Left renal pelvis (tissue), 4 donors: ENCODE measurements at places on chromosomes 11 and 22. TPM values are rescaled to one million over a fixed set of nuclear protein-coding genes. Genes with fewer than 3 reads are reported as not detected.

Gene PRODH
- polyA plus RNA-seq: 7.4 TPM

Gene RAB39A
- polyA plus RNA-seq: 0.47 TPM

Gene HDHD5
- 30.1 TPM for polyA plus RNA-seq

Gene TIRAP
- 11.6 TPM for polyA plus RNA-seq

Gene GGT5
- polyA plus RNA-seq: 13.6 TPM

Gene DEFB108B
- polyA plus RNA-seq: not detected

Gene APOL2
- polyA plus RNA-seq: 27.4 TPM

Gene CCDC90B
- 80.9 TPM for polyA plus RNA-seq

Gene CCDC89
- 3.0 TPM for polyA plus RNA-seq

Gene MAPK8IP2
- polyA plus RNA-seq: 0.72 TPM

Gene OR4D9
- polyA plus RNA-seq: 0.03 TPM

Gene OPCML
- polyA plus RNA-seq: 14.7 TPM

Gene CYP2D6
- polyA plus RNA-seq: 4.9 TPM

- no peak for DNase-seq
Observed at GRCh38 chr22:46946383-46946962, 184.0 kb downstream of the TBC1D22A start.

DNA sequence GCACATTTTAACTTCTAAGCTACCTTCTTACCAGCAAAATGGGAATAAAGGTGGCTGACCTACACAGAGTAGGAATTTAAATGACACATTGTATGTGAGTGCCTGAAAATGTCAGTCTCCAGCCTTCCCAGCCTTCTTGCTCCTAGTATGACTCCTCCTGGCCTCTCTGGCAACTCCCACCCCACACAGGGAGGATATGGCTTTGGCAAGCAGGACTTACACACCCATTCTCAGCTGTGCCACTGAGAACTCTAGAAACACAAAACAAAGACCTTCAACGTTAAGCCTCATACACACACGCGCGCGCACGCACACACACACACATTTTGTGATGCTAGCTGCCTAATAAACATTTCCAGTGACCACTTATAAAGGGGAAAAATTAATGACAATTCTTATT lies 65.8 kb downstream of the PACSIN2 start:
- DNase-seq: no peak

DNA sequence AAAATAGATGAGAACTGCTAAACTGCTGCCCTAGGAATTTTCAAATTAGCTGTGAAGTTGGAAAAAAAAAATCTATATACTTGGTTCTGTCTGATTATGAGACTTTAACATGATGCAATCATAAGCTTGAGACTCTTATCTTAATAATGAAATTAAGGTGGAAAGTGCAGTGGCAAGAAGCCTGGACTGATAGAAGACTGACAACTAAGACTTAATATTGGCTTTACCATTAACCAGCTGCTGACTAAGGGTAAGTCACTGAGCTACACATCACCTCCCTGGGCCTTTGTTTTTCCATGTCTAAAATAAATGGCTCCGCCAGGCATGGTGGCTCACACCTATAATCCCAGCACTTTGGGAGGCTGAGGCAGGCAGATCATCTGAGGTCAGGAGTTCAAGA lies 56.9 kb downstream of the SLC35F2 start:
- no peak for DNase-seq

DNA sequence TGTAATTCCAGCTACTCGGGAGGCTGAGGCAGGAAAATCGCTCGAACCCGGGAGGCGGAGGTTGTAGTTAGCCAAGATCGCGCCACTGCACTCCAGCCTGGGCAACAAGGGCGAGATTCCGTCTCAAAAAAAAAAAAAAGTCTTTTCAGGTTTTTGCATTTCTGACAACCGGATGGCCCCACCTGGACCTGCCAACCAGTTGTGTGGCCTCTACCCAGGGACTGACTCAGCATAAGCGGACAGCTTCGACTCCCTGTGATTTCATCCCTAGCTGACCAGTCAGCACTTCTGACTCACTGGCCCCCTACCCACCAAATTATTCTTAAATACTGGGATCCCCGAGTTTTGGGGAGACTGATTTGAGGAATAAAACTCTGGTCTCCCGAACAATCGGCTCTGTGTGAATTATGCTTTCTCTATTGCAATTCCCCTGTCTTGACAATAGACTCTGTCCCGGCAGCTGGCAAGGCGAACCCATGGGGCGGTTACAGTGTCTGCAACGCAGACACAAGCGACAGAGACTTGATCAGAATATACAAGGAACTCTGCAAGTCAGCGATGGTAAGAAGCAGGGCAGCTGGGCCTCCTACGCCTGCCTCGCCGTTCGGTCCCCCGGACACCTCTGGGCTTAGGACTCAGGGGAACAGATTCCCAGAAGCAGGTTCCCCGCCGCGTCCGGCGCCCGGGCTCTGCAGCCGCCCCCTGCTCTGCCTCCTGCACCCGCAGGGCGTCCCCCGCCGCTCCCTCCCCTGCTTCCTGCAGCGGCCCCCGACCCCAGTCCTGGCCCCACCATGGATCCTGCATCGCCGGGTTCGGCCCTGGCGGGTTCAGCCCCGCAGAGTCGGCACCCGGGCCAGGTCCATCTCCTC lies 741 bp upstream of the TALDO1 start:
- DNase-seq: no peak

DNA sequence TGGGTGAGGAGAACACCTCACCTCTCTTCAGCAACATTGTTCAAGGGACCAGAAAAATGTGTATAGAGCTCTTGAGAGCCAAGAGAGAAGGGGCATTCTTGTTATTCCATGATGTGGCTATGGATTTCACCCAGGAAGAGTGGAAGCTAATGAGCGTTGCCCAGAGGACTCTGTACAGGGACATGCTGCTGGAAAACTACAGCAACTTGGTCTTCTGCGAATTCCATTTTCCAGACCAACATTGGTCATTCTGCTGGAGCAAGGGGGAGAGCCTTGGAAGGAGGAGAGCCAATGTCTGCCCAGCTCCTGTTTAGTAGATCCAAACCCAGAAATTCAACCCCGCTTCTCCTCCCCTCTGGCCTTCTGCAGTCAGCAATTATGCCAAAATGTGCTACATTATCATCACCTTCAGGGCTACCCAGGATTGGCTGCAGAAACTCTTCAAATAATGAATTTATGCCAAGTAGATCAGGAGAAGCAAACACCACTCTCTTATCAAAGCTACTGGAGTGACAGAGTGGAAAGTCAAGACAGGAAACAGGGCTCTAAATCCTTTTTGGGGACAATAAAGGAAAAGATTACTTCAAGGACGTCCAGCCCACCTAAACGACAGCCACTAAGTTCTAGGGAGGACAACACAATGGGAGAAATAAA lies 707.5 kb upstream of the LUZP2 start:
- no peak for DNase-seq

DNA sequence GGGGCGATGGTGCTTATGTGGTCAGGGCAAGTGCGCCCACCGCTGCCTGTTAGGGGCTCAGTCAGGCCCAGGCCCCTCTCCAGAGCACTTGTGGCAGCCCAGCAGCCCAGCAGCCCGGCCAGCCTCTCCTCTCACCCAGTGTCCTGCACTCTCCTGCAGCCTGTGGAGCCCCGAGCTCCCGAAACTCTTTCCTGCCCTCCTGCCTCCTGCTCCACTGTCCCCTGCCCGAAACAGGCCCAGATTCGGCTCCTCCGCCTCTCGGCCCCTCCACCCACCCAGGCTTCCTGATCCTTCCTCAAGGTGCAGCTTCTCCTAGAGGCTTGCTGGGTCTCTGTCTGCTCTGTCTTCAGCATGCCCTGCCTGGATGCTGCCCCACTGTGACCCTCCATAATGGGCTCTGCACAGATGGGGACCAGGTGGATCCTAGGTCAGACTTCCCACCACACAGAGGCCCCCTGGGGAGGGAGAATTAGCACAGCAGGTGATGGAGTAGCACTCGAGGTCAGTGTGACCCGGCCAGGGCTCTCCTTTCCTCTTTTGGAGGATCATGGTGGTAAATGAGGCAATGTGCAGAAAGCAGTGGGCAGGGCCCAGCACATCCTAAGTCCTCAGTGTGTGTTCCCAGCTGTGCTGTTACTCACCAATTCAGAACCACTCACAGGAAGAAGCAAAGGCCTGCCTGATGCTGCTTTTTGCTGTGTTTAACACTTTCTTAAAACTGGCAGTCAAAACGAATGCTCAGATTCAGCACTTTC lies 18.6 kb upstream of the NAP1L4 start:
- no peak for DNase-seq

- no peak for DNase-seq
Observed at GRCh38 chr11:20310596-20311394, 52.7 kb upstream of the HTATIP2 start.

DNA sequence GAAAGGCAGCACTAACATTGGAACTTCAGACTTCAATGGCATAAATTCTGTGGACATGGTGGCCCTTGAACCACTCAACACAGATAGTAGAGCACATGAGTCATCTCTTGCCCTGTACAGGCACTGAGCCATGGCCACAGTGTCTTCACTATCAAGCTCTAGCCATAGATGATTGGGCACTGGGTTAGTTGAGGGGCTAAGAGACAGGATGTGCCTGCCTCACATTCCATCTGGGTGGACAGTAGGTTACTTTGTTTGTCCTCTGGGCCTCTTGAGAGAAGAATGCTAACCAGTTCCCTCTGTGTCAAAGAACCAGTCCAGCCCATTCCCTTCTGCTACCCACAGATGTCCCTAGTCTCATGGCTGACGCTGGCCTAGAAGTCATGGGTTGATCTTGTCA lies 39.8 kb downstream of the OR6Q1 start:
- DNase-seq: no peak

DNA sequence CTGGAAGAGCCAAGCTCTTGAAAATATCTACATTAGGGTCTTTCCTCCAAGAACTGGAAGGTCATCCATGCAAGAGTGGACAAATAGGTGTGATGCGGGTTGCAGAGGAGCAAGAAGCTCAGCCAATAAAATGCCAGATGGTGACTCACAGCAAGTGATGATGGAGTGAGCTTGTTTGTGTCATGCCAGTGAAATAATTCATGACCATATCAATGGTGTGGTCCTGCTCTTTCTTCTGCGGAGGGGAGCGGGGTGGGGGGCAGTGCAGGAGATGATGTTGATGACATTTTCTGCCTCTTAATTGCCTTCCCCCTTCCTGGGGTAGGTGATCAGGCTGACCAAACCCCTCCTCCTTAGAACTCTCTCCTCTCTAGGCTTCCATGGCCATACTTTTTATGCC lies 118.5 kb upstream of the TIMP3 start:
- DNase-seq: no peak

- DNase-seq: no peak
Observed at GRCh38 chr11:66115638-66116301, 45.7 kb downstream of the PACS1 start.

DNA sequence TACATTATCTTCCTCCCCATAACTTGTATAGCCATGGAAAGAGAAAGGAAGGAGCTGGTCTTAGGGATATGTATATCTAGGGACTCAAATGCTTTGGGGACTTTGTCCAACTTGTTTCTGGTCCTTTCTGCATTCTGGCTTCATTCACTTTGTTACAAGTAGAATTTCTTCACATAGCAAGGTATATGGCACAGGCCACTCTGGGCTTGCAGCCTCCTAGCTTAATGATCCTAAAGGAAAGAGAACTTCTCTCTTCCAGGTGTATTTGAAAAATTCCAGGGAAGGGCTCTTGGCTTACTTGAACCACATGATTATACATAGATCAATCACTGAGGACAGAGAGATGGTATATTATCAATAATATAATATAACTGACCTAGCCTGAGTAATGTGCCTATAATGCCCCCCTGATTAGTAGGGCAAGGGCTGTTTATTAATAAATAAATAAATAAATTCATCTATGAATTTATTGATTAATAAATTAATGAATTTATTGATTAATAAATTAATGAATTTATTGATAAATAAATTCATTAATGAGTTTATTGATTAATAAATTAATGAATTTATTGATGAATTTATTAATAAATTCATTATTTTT lies 48.2 kb upstream of the CEP295 start:
- DNase-seq: no peak

GRCh38 chr11:2688381-2689231 lies 11.2 kb downstream of the KCNQ1OT1 start:
- DNase-seq: no peak

DNA sequence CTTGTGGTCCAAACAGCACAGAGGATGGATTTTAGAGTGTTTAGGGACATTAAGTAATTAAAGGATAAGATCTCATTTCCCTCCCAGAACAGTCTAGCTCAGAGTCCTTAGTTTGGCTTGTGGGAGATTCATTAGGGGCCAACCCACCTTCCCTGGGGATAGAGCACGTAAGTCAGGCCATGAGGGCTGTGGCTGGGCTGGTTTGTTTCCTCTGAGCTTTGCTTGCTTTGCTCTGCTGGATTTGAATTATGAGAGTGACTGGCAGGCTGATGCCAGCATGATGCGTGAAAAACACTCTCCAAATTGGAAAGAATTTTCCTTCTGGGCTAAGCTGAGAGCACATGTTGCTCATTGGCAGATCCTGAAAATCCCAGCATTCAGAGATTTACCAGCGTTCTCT lies 84.7 kb upstream of the HEPHL1 start:
- no peak for DNase-seq

DNA sequence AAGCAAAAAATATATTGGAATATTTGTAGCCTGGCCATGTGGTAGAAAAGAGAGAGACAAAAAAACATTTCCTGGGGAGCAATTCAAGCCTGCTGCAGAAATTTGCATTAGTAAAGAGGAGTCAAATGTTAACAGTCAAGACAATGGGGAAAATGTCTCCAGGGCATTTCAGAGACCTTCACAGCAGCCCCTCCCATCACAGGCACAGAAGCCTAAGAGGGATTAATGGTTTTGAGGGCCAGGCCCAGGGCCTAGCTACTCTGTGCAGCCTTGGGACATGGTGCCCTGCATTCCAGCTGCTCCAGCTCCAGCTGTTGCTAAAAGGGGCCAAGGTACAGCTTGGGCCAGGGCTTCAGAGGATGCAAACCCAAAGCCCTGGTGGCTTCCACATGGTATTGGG lies 46.8 kb downstream of the PGR start:
- no peak for DNase-seq

GRCh38 chr11:36452961-36453360 lies 57.1 kb downstream of the TRAF6 start:
- DNase-seq: no peak

DNA sequence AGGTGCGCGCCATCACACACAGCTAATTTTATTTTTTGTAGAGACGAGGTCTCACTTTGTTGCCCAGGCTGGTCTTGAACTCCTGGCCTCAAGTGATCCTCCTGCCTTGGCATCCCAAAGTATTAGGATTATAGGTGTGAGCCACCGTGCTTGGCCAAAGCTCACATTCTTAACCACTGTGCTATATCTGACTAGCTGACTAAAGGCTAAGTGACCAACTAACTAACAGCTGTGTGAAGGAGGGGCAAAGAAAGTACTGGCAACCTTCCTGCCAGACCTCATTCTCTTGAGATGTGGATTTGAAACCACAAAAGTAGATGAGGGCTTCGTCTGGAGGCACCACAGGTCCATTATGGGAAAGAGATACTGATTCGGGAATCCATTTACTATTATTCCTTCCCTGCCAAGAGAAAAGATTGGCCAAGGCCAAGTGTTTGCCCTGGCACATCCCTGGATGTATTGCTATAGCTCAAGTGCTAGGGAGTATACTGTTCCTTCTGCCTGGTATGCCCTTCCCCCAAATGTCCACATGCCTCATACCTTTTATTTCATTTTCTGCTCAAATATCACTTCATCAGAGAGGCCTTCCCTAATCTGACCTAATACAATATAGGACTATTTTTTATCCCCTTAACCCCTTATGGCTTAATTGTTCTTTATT lies 52.7 kb upstream of the RRM1 start:
- no peak for DNase-seq
